LHCN-M2 (cell line): ENCODE measurements at places on chromosomes 6 and 20.

GRCh38 chr6:150622476-150622875, 22.8 kb downstream of the PLEKHG1 start:
- DNase-seq, result no peak

DNA sequence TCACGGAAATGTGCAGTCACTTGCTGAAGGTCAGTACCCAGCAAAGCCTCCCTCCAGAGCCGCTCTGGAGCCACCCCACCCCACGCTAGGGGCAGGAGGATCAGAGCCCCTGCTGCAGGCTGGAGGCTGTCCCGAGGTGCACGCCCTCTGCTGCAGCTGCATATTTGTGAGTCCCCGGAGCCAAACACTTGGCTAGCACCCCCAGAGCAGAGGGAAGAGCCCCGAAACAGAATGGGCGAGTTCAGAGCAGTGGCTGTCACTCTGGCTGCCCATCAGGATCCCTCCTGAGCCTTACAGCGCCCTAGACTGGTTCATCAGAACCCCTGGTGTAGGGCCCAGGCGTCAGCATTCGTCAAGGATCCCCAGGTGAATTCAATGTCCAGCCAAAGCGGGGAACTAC, 9.5 kb upstream of the TULP1 start:
- no peak for DNase-seq

- no peak for DNase-seq
Observed at GRCh38 chr6:42460883-42461282, 9.2 kb upstream of the TRERF1 start.

- DNase-seq, result peak; percentile 78
Observed at GRCh38 chr6:3438190-3439167, 18.4 kb downstream of the SLC22A23 start.

DNA sequence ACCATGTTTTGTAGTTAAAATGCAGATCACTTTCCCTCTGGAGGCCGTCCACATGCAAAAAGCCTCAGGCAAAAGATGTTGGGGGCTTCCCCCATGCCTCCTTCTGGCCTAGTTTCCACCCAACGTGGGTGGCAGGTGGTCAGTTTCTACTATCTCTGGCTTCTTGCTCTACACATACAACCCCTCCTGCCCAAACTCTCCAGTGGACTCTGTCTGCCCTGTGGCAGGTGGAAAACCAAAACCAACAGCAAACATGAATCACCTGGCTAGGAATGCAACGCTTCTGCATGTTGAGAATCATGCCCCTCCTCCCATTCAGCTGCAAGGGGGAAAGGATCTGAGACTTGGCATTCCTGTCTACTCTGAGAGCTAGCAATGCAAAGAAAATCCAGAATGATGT, 94.8 kb downstream of the MBOAT1 start:
- DNase-seq, result no peak

DNA sequence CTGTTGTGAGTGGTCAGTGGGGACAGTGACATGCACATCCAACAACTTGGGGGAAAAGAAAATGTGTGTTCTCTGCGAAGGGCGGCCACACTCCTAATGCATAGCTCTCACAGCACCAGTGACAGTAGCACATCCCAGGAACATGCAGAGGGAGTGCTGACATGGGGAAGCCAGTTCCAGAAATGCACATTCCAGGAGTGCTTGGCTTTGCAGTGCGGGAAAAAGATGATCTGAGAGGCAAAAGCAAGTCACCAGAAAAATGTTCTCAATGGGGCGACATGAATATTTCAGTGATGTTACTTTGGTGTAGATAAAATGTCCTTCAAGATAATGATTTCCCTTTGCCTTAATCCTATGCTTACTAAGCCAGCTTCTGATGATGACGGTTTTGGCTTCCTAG, 42.9 kb upstream of the PDE10A start:
- DNase-seq, result no peak

DNA sequence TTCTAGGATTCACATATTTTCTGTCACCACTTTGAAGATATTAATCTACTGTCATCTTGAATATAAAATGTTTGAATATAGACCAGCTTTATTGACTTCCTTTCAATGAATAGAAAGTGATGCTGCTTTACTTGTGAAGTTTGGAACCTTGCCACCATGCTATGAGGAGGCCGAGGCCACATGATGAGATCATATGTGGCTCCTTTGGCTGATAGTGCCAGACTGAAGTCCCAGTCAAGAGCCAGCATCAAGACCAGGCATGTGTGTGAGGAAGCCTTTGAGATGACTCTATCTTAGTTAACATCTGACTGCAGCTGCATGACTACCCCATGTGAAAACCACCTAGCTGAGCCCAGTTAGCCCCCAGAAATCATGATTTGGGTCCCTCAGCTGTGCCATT, 169.5 kb downstream of the OTOR start:
- no peak for DNase-seq

DNA sequence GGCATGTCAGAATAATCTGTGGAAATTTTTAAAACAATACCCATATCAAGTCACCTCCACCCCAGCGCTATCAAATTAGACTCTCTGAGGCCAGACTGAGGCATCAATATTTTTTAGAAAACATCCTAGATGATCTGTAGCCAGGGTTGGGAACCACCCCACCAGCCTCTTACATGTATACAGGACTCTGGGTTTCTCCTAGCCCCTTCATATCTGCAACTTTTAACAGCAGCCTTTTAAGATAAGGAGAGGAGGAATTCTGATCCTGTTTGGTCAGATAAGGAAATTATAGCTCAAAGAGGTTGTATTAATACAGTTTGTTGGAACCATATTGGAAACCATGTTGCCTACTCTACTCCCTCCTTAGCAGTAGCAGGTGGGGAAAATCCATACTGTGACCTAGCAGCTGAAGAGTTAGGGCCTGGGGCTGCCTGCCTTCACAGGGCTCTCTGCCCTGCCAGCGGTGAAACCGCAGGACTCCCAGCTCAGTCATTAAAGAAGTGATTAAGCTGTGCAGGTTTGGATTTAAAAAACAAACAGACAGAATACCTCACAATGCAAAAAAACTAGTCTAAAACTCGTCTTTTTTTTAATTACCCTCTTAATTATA, 30.0 kb downstream of the BRPF3 start:
- no peak for DNase-seq

DNA sequence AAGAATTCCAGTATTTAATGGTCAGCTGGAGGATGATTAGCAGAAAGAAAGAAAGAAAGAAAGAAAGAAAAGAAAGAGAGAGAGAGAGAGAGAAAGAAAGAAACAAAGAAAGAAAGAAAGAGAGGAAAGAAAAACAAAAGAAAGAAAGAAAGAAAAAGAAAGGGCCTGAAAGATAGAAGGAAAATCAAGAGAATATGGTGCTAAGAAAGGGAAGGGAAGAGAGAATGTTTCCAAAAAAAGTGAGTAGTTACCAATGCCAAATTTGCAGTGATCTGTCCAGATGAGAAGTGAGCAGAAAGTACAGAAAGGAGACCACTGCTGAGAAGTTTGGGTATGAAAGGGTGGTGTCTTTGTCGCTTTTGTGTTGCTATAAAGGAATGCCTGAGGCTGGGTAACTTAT, 26.6 kb downstream of the SLC17A4 start:
- no peak for DNase-seq

- DNase-seq, result no peak
Observed at GRCh38 chr6:4664117-4664626, 112.0 kb upstream of the CDYL start.

DNA sequence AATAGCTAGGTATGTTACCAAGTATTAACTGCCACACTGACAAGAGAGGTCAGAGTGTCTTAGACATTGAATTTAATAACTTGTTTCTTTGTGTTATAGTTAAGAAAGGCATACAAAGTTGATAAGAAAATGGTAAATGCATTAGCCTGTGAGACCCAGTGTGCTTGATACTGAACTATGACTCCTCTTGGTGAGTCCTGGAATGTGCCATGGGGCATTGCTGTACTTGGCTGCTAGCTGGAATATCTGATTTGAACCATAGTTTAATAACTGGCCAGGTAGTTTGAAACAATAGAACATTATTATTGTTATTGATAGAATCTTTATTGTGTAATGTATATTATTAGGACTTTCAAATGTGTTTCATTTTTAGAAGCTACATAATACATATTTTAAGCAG, 70.0 kb downstream of the ZFAND3 start:
- no peak for DNase-seq

DNA sequence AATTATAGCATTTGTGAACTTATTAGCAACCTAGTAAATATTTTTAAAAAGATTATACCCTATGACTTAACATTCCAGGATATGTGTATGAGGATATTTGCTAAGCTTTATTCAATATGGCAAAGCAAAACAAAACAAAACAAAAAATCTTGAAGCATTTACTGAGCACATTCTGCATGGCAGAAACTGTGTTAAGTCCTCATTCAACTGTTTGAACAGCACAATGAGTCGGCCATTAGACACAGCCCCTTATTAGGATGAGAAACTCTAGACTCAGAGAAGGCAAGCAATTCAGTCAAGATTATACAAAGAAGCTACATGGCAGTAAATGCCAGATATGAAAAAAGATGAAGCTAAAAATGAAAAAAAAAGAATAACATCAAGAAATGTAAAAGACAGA, 70.1 kb upstream of the IYD start:
- DNase-seq, result no peak

DNA sequence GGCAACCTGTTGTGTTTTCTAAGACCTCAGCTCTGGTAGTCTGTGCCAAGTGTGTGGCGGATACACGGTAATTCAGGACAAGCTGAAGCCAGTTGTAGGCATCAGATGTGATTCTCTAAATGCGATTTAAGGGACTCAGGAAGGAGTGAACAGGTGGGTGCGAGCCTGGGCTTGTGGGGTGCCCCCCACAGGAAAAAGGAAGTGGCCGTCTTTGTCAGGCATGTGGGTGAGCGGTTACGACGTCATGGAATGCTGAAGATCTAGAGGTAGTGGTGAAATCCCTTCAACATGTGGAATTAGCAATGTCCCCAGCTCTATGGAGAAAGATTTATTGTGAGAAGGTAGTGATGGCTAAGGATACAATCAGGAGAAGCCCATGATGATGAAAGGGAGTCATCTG, 95.1 kb upstream of the EXOC2 start:
- no peak for DNase-seq

DNA sequence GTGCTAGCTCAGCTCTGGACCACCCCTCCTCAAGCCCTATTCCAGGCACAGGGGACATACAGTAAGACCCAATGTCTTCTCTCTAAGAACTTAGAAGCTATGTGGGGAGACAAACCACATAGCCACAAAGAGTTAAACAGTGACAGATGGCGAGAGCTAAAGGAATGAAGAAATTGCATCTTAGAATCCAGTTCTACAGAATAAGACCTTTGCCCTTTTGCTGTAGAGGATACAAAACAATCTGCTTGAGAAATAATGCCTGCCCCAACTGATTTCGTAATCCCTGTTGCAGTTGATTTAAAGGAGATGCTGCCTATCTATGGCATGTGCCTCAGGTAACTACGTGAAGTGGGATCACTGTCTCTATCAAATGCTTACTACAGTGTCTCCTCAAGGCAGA, 31.2 kb downstream of the TNFRSF21 start:
- DNase-seq, result peak; percentile 45

- peak; percentile 37 for DNase-seq
Observed at GRCh38 chr20:44651684-44652423, at the start of gene ADA. Gene ADA, minus strand, starts transcription at chr20:44651699. Its CDS starts 92 bp downstream, at chr20:44651607.

GRCh38 chr6:92762443-92763273, 656.7 kb downstream of the EPHA7 start:
- DNase-seq, result peak; percentile 41

DNA sequence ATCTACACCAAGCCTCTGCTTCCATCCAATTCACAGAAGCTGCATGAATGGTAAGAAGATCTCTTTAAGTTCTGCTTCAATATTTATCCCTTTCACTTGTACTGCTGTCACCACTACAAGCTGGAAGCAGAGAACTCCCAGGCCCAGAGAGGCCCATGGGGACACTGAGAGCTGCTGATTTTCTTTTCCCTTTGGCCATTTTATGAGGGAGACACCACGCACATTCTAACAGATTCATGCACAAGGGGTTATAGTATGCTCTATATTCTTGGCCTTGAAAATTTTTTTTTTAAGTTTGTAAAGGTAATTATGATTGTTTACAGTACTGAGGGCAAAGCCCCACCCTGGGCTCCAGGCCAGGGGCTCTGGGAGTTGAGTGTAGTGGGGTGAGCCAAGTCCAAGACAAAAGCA, 88.4 kb downstream of the MYB start:
- DNase-seq, result no peak

- DNase-seq, result no peak
Observed at GRCh38 chr6:144087789-144088426, 7.5 kb downstream of the SF3B5 start.

DNA sequence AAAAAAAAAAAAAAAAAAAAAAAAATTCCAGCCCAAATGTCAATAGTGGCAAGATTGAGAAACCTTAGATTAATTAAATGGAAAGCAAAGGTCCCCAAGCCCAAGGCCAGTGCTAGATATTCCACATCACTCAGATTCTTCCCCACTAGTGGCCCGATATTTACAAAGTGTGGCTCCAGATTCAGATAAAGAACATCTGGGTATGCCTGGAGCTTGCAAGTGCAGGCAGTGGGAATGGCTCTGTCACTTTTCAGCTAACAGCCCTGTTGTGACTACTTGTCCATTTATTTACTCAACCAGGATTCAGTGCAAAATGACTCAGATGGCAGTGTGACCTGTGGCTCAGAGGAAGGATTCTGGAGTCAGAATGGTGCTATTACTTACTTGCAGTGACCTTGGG, 8.2 kb upstream of the KCNB1 start:
- DNase-seq, result no peak

GRCh38 chr6:56518995-56519767, 123.5 kb downstream of the DST start:
- DNase-seq, result no peak
